Natural killer cell (primary cell): ENCODE measurements at places on chromosomes 16 and 17.
A peak's percentile ranks its signal among the peaks of the same experiment; 100 is the strongest.

GRCh38 chr16:46808997-46809396 lies 22.0 kb downstream of the C16orf87 start:
- DNase-seq: no peak

GRCh38 chr17:59762049-59762823 lies 54.8 kb downstream of the VMP1 start:
- no peak for DNase-seq

DNA sequence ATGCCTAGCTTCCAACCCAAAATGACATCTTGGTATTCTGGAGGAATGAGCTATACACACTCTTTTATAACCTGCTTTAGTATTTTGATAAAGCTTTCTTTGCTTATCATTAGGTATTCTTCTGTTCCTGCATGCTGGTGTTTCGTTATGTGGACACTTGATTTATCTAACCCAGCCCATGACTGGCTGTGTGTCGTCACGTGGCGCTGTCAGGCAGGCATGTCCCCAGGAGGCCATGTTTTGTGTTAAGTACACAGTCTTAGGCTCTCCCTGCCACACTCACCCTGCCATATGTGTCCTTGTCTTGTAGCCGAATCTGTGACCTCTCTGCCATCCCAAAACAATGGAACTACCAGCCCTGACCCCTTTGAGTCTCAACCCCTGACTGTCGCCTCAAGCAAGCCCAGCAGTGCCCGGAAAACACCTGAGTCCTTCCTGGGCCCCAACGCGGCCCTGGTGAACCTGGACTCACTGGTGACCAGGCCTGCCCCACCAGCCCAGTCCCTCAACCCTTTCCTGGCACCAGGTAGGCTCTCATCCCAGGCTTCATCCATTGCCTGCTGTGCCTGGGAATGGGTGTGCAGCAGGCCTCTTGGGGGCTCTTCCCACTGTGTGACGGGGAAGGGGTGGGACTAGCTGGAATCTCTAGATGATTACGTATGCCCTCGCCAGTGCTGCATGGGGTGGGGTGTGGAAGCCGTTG lies 30.8 kb downstream of the B9D1 start:
- no peak for DNase-seq

- DNase-seq: no peak
Observed at GRCh38 chr16:85912211-85912974, 13.4 kb downstream of the IRF8 start.

DNA sequence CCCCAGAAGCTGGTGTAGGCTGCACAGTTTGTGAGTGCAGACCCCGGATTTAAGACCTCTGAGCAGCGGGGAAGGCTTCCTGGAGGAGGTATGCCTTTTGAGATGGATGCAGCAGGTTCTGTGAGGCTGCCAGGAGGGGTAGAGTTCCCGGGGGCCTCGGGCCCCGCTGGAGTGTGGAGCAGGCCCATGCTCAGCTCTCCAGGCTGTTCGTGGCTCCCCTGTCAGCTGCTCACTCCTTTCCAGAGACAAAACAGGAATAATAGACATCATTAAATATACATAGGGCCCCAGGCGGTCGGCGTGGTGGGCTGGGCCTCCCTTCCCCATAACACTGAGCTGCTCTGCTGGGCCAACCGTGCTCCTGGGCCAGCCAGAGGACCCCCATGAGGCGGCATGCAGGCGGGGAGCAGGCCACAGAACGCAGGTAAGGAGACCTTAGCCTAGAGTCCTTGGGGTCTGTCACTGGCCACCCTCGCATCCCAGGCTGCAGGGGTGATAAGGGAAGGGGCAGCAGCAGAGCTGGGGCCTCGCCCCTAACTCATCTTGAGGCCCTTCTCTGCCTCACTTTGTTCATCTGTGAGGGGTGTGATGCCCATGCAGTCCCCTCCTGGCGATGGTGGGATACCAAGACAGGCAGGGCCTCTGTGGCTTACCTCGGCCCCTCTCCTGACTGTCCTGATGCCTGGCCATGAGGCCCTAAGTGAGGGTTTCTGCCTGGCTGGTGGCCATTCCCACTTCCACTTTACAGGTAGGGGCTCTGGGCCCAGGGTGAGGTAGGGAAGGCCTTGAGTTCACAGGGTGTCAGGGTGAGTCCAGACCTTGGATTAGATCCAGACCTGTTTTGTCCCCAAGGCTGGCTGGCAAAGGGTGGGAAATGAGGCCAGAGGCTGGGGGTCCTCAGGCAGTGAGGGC lies at the start of gene MYO15A:
Gene MYO15A, plus strand, starts transcription at position 356 of the 912 bp plus-strand sequence. CDS start 10,045 bp downstream, outside the sequence.
- DNase-seq: no peak

DNA sequence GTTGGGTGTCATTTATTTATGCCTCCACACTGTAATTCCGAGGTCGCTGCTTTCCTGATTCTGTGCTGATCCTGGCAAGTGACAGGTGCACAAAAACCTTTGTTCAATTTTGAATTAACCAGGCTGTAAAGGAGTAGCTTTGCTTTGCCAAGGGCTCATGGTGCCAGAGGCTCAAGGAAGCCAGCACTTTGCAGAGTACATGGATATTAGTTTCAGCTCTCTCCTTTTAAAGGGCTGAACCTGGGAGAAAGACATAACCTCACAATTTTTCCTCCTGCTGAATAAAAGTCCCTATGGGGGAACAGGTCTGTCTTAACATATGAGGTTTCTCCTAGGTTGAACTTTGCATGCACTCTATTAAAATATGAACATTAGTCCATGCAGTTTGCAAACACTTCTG lies 227.6 kb upstream of the WSB1 start:
- no peak for DNase-seq

DNA sequence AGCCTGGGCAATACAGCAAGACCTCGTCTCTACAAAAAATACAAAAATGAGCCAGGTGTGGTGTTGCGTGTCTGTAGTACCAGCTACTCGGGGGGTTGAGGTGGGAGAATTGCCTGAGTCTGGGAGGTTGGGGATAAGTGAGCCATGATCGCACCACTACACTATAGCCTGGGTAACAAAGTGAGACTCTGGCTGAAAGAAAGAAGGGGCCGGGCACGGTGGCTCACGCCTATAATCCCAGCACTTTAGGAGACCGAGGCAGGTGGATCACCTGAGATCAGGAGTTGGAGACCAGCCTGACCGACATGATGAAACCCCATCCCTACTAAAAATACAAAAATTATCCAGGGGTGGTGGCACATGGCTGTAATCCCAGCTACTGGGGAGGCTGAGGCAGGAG lies 10.5 kb upstream of the GRB2 start:
- DNase-seq: no peak

GRCh38 chr16:4347765-4348509 lies 3.2 kb downstream of the PAM16 start:
- DNase-seq: no peak

- no peak for DNase-seq
Observed at GRCh38 chr16:51657848-51658247, 506.8 kb upstream of the SALL1 start.

GRCh38 chr16:13902677-13903076 lies 17.3 kb upstream of the ERCC4 start:
- no peak for DNase-seq

GRCh38 chr17:33220036-33220435 lies 73.1 kb downstream of the ASIC2 start:
- no peak for DNase-seq

GRCh38 chr16:21185659-21186325 lies 25.6 kb downstream of the ZP2 start:
- no peak for DNase-seq

DNA sequence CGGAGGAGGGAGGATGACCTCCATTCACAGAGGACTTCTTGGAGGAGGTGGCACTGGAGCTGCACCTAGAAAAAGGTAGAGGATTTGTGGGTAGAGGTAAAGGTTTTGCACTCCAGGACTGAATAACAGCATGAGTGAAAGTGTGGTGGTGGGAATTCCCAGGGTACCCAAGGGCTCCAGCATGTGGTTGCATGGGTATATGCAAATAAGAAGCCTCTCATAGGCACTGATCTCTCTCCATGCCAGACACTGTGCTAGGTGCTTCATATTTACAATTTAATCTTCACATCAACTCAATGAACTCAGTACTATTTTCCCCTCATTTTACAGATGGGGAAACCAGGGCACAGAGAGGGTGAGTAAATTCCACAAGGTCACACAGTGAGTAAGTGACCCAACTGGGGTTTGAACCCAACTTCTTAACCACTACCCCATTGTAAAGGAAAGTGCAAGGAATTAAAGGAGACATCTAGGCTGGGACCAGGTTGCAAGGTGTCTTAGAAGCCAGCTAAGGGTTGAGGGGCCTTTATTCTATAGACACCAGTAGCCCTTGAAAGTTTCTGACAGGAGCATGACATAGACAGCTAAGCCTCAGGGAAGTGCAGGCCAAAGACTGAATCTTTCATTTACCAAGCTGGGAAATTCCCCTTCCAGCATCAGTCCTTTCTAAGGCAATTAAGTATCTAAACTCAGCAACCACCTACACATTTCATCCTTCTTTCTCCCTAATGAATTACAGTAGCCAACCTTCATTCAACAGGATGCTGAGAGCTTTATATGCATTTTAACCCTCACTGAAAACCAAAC lies 21.3 kb downstream of the SCNN1B start:
- DNase-seq: no peak

- DNase-seq: no peak
Observed at GRCh38 chr16:30731411-30731810, 16.8 kb upstream of the PHKG2 start.

- DNase-seq: no peak
Observed at GRCh38 chr16:9102379-9102778, 10.9 kb downstream of the HAPSTR1 start.

DNA sequence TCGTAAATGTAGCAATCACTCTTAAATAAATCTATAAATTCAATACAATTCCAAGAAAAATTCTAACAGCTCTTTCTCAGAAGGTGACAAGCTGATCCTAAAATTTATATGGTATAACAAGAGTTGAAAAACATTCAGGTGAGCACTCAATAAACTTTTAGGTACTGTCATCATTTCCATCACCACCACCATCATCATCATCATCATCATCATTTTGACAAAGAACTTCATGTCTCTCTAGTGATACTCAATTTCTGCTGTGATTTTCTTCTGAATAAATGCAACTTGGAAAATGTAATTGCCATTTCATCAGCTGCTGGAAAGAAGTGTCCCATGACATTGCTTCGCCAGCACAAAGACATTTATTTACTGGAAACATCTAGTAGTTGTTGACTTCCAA lies 222.9 kb upstream of the IRX5 start:
- DNase-seq: no peak

DNA sequence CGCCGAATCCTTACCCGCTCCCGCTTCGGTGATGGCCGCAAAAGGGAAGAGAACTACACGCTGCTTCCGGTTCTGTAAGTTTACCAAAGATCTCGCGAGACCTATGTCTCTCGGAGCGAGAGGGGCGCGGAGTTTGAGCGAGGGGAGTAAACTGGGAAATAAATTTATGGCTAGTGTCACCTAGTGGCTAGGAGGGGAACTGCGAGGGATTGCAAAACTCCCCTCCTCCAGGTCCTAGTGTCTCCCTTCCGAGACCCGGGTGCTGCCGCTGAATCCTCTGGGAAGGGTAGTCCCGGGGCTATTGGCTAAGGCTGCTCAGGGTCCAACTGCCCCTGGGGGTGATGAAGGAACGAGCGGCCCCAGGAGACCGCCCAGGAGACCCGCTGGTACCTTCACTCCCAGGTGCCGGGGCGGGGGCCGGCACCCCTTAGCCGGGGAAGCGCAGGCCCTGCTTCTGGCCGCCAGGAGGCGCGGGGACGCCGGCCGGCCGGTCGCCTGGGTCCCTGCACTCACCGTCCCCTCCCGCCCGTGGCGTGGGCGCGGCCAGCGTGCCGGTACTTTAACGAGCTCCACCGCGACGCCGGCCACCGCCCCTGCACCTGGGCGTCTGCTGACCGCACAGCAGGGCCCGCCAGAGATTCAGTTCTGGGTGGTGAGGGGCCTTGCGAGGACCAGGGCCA lies at the start of gene RPL26:
Gene RPL26, minus strand, starts transcription at position 51 of the 680 bp plus-strand sequence. CDS start 883 bp downstream, outside the sequence.
- DNase-seq: peak; percentile 98

DNA sequence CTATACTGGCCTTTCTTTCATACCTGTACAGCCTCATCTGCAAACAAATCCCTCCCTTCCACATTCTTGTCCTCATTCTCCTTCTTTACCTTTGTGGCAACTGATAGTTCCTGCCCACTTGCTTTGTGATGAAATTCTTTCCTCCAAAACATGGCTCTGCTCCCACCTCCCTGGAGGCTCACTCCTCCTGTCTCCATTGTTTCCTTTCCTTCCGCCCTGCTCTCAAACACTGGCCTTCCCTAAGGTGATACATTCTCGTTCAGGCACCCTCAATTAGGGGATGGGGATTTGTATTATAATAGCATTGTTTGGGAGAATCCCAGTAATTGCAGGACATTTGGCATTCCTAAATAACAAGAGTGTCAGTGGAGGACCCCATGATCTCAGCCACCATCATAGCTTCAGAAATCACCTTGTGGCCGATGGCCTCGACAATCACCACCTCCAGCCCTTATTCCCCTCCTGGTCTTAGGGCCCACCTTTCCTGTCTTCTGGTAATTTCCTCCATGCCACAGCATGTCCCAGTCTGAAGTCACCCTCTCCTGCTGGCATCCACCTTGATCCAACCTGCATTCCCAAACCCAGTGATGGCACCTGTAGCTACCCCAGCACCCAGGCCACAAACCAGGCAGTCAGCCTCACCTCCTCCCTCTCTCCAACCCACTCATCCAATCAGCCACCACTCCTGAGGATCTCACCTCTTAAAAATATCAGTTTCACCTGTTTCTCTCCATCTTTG lies 7.9 kb downstream of the UNC119 start:
- no peak for DNase-seq

DNA sequence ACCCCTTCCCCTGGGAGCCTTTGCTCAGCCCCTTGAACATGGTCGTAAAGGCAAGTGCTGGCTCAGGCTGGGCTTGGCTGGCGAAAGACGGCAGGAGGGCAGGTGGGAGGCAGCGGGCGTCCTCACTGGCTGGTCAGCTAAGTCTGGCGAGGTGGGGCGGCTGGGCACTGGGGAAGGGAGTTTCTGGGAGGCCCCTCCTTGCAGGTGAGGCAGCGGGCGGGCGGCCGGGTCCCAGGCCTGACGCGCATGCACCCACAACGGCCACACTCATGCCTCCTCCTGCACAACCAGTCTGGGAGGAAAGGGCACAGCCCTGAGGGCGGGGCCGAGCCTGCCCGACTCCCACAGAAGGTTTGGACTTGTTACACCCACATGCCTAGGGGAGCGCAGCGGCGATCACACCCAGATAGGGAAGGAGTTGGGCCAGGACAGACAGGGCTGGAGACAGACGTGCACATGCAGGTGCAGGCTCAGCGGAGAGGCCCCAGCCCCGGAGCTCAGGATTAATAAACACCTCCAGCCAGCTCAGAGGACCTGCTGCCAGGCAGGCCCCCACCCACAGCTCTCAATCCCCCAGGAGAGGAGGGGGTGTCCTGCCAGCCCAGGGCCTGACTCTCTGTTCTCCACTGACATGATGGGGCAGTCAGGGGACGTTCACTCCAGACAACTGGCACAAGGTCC lies at the start of gene EVPL:
Gene EVPL, minus strand, starts transcription at position 148 of the 681 bp plus-strand sequence. Its CDS starts 108 bp downstream, at position 40.
- no peak for DNase-seq

- no peak for DNase-seq
Observed at GRCh38 chr16:89422527-89422904, 67.8 kb downstream of the ANKRD11 start.

- DNase-seq: no peak
Observed at GRCh38 chr17:39740357-39741111, 2.8 kb downstream of the GRB7 start.
